SHP77 treated with DMSO at 0.1 percent for 48 hours (cell line): ENCODE measurements at places on chromosomes 7 and 10.

DNA sequence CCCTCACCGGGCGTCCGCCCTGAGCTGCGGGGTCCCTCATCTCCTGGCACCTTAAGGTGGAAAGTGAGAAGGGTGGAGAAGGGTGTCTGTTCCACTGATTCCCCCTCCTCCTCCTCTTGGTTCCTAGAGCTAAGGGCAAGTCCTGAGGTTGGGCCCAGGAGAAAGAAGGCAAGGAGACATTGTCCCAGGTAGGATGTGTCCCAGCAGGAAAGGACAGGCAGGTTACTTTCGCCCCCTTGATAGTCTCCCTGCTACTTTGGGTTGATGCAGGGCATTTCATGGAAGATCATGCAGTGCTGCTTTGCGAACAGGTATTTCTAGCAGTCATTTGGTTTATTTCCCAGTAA lies 582 bp downstream of the STEAP2 start:
- no peak for DNase-seq

- no peak for DNase-seq
Observed at GRCh38 chr10:45419676-45420025, 45.6 kb downstream of the ALOX5 start.

DNA sequence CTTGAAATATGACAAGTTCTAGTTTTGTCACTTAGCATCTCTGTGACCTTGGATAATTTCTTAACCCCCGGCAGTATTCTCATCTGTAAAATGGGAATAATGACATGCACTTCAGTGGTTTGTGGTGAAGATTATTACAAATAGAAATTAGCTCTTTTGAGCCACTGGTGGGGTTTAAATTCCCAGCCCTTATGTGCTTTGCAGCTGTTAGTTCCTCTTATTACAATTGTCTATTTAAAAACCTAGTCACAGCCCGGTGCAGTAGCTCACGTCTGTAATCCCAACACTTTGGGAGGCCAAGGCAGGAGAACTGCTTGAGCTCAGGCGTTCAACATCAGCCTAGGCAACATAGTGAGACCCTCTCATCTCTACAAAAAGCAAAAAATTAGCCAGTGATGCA lies 30.1 kb downstream of the CAV1 start:
- DNase-seq = no peak

- DNase-seq = no peak
Observed at GRCh38 chr10:81995254-81995653, 120.3 kb downstream of the NRG3 start.

- no peak for DNase-seq
Observed at GRCh38 chr7:6271694-6272440, 557 bp downstream of the CYTH3 start.

DNA sequence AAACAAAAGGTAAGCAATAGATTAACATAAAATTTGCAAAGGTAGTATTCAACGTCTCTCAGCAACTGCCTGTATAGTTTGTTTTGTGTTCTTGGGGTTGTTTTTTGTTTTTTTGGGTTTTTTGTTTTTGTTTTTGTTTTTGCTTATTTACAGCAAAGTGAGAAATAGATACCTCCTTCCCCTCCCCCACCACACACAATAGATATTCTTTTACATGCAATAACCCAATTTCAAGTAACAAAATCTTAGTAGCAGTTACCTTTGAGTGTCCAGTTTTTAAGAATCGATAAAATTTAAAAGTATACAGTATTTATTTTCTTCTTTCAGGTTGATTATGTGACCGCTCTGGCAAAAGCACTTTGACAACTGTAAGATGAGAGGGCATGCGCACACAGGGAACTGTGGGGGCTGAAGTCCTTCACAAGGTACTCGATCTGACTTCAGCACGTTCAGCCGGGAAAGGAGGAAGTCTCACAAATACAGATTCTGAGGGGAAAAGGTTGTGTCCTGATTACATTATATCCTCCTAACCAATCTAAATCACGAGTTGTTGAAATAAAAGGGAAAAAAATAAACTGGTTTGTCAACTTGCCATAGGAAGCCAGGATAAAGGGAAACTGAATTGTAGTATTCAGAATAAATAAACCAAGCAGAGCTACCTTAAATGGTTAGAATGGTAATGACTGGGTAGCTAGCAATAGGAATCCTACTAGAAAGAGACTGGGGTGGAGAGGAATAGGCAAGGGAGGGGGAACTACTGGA lies 47.8 kb downstream of the CPEB3 start:
- DNase-seq = peak; percentile 47

DNA sequence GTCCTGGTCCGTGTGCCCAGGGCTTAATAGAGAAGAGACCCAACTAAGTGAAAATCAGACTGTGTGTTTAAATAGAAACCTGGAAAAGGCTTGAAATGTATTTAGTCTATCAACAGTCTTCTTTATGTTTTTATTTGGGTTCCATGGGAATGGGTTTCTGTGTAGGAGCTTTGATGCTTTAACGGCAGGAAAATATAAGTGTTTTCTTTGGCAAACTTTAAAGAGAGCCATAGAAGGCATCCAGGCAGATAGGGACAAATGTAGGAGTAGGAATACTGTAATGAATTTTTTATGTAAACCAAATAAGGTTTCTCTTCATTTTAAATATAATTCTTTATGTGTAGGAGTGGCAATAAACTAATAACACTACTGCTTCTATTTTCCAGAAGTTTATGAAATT lies 989.0 kb downstream of the GATA3 start:
- no peak for DNase-seq

GRCh38 chr7:150443793-150444540 lies 6.5 kb upstream of the GIMAP8 start:
- no peak for DNase-seq

DNA sequence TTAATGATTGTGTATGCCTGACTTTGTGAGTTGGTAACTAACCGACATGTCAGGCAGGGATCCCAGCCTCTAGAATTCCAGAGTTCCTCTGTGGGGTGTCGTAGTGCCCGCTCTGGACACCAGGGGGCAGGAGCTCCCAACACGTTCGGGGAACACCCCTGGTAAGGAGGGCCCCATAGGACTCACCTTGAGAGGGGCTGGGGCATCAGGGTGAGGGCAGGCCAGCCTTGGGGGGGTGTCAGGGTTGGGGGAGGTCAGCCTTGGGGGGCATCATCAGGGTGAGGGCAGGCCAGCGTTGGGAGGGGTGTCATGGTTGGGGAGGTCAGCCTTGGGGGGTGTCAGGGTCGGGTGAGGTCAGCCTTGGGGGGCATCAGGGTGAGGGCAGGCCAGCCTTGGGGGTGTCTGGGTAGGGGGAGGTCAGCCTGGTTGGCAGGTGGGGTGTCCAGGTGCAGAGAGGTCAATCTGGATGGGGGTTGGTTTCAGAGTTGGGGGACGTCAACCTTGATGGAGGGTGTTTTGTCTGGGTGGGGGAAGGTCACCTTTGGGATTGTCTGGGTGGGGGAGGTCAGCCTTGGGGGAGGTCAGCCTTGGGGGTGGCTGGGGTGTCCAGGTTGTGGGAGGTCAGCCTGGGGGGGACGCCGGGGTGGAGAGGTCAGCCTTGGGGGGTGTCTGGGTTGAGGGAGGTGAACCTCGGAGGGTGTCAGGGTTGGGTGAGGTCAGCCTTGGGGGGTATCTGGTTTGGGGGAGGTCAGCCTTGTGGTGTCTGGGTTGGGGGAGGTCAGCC lies 45.6 kb upstream of the SUN1 start:
- DNase-seq = peak; percentile 6

GRCh38 chr7:128197589-128197988 lies 43.5 kb upstream of the LEP start:
- no peak for DNase-seq

GRCh38 chr7:47508389-47509380 lies 73.2 kb downstream of the TNS3 start:
- DNase-seq = no peak

GRCh38 chr7:106166651-106167342 lies 54.7 kb upstream of the SYPL1 start:
- DNase-seq = no peak

GRCh38 chr10:95247881-95248583 lies 42.8 kb downstream of the PDLIM1 start:
- no peak for DNase-seq
